ENCODE measurements at places on chromosomes 5 and 9.

DNA sequence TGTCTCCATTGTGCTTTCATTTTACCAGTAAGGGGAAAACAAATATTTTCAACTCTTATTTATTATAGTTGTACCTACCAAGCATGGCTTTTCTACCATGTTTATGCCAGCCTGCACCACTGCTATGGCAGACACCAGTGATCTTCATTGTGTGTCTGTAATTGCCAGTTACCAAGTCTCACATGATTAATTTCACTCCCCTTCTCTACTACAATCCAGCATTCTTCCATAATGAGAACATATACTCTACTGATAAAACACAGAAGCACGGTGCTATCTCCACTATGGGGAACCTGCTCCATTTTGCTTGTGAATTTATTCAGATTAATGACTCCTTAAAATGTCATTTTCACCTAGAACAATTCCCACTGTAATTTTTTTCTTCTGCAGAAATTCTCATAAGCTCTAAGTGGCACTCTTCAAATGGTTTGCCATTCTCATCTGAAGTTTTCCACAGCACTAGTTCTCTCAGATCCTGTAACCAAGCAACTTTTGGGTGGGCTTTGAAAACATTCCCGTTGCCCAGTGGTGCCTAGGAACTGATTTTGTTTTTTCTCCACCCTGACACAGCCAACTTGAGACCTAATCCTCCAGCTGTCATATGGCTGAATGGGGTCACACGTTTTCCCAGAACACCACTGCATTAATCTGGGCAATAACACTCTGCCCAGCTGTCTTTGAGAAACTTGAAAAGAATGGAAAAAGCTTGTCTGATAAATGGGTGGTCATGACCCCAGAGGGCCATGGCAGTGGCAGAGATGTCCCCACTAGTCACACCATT, 222.7 kb upstream of the RASEF start:
- no peak for DNase-seq

GRCh38 chr9:118271331-118271730, 567.1 kb downstream of the TLR4 start:
- no peak for DNase-seq

DNA sequence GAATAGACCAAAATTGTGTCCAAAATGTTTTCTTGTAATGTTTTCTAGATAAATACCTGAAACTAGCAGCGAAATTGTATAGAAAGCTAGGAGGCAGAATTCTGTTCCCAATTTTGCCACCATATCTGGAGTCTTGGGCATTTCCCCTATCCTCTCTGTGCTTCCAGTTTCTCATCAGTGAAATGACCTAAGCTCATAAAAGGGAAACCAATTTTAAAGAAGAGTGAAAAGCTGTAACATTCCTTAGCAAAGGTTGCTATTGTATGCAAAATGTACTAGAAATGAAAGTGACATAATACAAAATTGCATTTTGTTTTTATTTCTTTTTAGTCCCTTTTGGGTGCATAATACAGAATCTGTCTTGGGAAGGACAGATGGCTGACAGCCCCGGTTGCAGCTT, 36.8 kb upstream of the CAST start:
- no peak for DNase-seq

DNA sequence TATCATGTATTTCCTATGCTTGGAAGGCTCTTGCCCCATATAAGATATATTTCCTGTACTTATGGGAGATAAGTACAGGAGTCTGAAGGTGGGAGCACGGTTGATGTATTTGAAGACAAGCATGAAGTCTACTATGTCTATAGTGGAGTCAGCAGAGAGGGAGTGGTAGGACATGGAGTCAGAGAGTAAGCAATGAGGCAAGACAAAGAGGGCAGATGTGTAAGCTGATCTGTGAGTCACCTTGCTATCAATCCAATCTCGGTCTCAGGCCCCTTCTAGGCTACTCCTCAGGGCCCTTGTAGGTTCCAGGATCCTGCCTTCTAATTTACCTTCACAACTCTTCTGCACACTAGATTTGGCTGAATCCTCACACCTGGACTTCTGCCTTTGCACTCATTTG, 105.5 kb downstream of the MACIR start:
- no peak for DNase-seq

GRCh38 chr5:60886158-60886557, 42.1 kb upstream of the ELOVL7 start:
- no peak for DNase-seq

DNA sequence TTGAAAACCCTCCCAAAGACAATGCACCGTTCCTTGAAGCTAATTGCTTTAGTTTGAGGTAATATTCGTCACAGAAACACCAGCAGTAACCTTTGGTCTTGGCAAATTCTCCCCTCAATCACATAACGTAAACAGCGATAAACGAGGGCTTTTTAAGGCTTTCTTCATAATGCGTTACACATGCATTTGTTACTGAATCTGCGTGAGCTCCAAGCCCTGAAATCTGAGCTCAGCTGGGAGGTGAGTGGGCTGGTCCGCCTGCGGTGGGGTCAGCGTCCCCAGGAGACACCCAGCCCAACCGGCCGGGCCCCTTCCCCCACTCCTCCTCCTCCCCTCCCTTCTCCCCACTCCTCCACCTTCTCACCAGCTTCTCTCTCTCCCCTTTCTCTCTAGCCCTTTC, 91.1 kb downstream of the BARX1 start:
- no peak for DNase-seq

GRCh38 chr9:36598273-36598672, 25.6 kb downstream of the MELK start:
- DNase-seq, result no peak

GRCh38 chr5:110045158-110045557, 355.4 kb downstream of the MAN2A1 start:
- DNase-seq, result no peak

- no peak for DNase-seq
Observed at GRCh38 chr5:100950985-100951384, 47.9 kb upstream of the ST8SIA4 start.

DNA sequence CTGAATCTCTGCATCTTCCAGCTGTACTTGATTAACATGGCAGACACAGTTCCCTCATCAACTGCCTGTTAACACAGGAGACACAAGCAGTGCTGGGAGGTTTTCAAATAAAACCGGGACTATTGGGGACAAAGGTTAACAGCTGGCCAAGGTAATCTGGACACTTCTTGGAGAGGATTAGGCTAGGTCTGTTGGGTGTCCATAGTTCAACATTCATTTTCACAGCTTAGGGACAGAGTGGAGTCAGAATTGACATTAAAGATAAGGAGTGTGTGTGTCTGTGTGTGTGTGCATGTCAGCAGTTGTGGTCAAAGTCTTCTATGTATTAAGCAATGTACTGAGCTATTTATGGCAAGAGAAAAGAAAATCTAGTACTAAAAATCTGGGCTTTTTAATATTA, 216.2 kb downstream of the MED10 start:
- DNase-seq, result no peak

GRCh38 chr5:152532714-152533113, 127.6 kb upstream of the NMUR2 start:
- DNase-seq, result no peak
